GM13976 (cell line): ENCODE measurements at places on chromosomes 6 and 20.
A peak's percentile ranks its signal among the peaks of the same experiment; 100 is the strongest.

DNA sequence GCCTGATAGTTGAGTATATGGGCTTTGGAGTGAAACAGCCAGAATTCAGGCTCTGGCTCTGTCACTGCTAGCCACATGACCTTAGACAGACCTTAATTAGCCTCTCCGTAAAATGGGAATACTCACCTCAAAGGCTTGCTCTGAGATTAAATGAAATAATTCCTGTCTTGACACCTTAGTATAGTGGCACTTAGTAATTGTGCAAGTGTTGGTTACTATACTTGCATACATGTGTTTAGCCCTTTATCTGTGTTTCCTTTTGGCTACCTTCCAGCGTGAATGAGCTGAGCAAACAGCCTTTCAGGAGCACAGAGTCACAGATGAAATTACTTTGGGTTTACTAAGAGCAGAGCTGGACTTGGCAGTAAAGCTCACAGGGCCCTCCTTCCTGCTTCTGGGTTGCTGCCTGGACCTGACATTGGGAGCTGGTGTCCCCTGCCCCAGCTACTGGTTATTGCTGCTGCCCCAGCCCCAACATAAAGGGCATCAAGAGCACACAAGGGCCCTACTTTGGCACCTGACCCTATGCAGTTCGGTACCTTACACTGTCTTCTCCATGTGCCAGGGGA is 32.8 kb downstream of the CD164 start:
- DNase-seq = no peak

GRCh38 chr20:873875-874607 is 40.5 kb downstream of the FAM110A start:
- DNase-seq = no peak

DNA sequence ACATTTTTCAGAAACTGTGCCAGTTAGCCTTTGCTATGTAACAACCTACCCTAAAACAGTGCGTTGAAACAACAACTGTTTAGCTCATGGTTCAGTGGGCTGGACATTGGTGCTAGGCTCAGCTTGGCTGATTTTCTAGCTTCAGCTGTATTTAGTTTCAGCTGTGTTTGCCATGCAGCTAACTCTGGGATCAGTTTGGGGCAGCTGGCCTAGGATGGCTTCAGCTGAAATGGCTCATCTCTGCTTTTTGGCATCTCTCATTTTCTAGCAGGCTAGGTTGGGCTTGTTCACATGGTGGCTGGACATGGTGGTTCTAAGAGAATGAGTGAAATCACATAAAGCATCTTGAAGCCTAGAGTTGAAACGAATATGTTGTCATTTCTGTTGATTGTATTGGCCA is 464.2 kb downstream of the QKI start:
- no peak for DNase-seq

GRCh38 chr20:23753194-23753548 is 2.4 kb upstream of the CST1 start:
- DNase-seq = no peak

DNA sequence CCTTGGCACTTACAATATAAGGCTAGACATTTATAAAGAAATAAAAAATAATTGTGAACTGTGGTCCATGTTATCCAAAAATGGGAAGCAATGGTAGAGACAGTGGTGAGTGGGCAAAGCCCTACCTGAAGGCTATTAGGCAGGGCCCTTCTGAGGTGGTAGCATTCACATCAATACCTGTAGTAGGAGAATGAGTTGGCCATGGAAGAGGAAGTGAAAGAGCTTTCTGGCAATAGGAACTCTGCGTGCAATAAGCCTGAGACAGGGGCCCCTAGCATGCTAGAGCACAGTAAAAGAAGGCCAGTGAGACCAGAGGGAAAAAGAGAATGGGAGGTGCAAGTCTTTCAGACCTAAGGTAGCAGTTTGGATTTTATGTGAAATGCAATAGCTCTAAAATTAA is 754.5 kb downstream of the PTPRT start:
- DNase-seq = peak; percentile 17

DNA sequence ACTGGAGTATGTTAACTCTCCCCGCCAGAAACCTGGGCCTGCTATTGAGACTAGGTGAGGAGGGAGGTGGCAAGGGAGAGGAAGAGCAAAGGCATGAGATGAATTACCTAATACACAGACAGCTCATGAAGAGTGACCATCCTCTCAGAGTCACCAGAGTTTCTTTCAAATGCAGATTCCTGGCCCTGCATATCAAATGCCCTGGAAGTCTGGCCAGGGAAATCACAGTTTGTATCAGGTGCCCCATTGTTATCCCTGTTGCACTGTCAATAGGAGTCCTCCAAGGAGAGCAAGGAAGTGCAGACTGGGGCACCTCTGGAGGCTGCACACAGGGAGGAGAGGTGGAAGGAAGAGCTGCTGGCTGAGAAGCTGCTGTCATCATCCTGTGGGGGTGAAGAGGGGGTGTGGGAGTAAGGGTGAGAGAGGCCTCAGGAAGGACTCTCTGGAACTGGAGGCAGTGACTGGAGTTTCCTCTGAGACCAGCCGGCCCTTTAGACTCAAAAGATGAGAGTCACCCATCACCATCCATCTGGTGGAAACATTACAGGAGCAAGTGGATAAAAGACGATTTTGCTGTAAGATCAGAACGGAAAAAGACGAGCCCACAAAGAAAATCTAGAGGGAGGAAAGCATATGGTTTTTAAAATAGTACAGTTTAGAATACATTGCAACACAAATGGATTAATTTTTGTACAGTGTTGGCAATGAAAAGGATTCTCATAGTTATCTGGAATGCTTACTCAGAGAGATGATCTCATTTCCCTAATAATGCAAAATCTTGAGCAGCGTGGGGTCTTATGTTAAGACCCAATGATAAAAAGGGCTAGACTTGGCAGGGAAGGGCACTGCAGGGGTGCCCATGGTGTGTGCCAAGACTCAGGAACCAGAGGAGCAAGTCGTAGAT is 268.1 kb downstream of the UST start:
- no peak for DNase-seq

DNA sequence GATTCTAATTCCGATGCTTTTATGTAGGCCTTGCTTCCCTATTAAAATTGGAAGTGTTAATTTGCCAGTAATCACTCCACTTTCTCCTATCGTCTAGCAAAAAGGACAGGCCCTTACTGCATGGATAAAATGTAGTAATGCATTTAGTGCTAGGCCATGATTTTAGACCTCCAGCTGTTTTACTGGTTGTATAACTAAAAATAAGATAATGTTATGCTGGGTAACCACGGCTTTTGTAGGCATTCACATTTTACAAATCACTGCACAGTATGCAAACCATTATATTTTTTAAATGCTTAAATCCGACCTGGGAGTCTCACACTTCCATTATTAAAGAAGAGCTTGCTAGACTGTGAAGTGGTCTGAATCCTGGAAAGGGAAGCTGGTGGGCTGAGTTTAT is 179.5 kb downstream of the TFAP2A start:
- DNase-seq = no peak

DNA sequence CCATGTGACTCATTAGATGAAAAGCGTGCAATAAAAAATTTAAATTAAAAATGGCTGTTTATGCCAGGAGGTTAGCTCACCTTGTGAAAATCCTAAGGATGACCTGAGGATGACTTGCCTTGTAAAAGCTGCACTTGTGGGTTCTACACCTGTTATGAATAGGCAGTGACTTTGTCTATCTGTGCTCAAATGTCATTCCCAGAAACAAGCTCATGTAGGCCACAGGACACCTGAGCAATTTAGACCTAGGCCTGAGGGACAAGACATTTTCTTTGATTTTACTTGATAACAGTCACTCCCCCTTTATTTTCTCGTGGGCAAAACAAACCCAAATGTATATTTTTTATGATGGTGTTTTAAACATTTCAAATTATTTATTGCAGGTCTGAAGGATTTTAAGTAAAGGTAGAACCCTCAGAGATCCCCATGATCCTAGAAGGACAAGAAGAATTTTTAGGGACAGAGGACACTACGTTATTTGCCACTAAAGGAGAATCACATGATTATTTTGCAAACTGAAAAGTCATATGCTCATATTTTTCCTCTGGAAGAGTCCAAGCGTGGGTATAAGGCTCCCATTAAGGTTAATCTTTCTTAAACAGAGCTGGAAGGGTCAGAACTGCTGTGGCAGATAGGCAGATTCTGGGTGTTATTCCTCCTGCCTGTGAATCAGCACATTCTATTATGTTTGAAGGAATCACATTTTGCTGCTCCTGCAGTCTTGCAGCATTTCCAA is 277.5 kb upstream of the MAN1A1 start:
- DNase-seq = no peak

DNA sequence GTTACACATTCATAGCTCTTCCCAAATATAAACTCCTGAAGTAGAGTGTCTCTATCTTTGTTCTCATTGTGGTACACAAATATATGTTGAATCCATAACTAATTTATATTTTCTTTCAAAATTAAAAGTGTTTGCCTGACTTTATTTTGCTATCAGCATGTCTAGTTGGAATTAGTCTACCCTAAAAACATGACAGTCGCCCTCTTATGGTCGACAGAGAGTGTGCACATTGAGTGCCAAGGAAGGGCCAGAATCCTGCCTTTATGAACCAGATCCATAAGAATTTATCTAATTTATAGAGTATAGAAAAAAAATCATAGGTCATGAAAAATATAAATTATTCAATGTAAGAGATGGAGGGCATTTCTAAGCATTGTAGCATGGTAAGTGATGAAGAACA is 12.3 kb upstream of the DEFB112 start:
- no peak for DNase-seq

DNA sequence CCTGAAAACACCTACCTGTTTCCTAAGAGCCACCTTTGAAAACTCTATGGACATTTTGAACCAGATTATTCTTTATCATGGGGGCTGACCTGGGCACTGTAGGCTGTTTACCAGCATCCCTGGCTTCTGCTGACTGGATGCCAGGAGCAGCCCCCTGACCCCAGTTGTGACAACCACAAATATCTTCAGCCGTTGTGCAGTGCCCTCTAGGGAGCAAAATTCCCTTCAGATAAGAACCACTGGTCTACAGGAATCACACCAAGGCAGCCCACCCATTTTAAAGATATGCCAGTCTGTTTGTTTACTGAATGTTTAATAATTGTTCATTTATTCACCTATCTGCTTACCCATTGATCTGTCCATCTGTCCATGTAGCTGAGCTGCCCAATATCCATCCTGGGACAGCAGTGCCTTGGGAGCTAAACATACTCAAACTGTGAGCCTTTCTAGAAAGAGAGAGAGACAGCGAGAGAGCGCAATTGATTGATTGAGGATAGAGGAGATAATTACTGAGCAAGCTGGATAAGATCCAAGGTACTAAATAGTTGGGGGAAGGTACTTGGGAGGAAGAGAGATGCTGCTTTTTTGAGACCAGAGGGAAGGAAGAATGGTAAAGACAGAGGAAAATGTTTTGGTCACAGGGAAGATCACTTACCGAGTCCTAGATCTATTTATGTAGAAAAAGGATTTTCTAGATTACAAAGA is 276.8 kb downstream of the NRN1 start:
- no peak for DNase-seq

DNA sequence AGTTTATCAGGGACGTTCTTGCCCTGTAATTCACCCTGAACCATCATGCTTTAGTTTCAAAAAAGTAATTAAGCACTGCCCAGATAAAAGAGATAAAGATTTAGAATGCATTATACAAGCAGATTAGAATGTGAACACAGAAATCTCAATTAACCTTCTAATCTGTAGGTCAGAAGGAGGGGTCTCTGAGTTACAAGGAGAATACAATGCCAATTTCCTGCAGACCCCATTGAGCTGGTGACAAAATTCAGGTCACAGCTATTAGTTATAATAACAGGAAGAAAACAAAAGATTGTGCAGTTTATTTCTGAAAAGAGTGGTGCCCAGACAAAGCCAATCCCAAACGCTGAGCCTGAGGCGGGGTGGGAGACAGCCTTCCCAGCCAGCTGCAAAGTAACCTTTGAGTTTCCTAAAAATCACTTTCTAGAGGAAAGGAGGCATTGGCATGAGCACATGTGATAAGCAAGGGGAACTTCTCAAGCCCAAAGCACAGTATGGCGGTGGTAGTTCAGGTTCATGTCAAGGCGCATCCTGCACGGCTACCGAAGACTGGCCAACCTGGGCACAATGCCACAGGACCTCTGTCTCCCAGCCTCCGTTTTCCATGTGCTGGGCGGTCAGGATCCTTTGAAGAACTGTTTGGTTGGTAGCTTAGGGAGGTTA is 192.5 kb downstream of the TTLL2 start:
- no peak for DNase-seq

DNA sequence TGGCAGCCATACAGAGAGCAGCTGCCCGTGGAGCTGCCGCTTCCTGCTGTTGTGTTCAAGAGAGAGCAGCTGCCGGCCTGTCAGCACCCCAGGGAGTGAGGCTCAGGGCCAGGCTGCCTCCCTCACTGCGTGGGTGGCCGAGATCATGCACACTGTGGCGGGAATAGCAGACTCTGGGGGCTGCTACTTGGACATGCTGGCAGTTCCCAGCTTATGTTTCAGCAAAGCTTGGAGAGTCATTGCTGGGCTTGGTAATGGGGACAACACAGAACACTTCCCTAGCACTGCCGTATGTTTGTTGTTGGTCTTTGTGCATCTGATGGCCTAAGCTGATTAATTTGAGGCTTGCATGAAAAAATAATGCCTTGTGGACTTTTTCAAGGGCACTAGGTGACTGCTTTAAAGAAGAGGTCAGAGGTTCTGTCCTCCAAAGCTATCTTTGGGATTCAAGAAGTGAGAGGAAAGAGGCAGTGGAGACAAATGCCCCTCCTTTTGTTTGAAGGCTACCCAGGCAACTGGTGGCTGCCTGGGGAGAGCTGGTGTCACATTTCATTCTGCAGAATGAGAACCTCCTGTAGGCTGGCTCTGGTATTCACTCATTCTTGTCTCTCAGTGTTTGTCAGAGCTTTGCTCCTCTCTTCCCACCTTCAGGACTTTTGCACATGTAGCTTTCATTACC is 18.8 kb downstream of the MRAP2 start:
- DNase-seq = no peak

DNA sequence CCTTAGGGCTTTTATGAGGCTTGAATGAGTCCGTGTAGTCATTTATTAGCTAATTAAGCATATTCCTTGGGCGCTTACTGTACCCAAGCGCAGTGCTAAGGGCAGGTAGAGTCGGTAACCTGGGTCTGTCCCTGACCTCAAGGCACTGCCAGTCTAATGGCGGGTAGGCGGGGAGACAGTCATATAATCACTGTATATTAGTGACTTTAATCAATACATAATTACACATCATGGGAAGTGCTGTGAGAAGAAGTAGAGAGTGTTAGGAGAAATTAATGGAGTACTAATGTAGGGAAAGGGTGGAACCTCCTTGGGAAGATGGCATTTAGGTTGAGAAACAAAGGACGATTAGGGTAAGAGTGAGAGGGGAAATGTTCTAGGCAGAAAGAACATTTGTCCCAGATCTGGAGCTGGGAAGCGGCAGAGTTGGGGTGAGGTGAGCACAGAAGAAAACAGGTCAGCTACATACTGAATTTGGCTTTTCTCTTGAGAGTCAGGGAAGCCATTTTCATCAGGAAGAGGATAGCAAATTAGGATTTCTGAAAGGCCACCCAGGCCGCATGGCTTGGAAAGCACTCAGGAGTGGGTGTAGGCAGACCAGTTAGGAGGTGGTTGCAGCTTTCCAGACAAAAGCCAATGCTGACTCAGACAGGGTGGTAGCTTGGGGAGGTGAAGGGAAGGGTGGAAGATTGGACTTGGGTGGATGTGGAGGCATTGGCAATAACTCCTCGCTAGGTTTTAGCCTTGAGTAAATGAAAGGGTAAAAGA is 954 bp upstream of the BLCAP start:
- no peak for DNase-seq

GRCh38 chr6:84018453-84019061 is 15.0 kb upstream of the MRAP2 start:
- DNase-seq = no peak

GRCh38 chr6:158303210-158303731 is 9.0 kb upstream of the TULP4 start:
- no peak for DNase-seq

- no peak for DNase-seq
These were observed 46.2 kb upstream of the BCLAF1 start for GRCh38 chr6:136335736-136336363.
